ENCODE measurements at places on chromosomes 11 and 22. TPM values are rescaled to one million over a fixed set of nuclear protein-coding genes. Genes with fewer than 3 reads are reported as not detected.

USP47 gene
- 65.9 TPM for total RNA-seq

SCGB1A1 gene
- not detected for total RNA-seq

TCN2 gene
- total RNA-seq: 14.3 TPM

AGBL2 gene
- 3.7 TPM for total RNA-seq

UBQLN3 gene
- total RNA-seq: 0.16 TPM

NUP50 gene
- total RNA-seq: 22.1 TPM

NCAM1 gene
- total RNA-seq: not detected

PNPLA3 gene
- total RNA-seq: 1.7 TPM

FZD4 gene
- 33.6 TPM for total RNA-seq

TEX54 gene
- not detected for total RNA-seq

CHID1 gene
- total RNA-seq: 63.5 TPM

SERGEF gene
- total RNA-seq: 31.5 TPM

MMP13 gene
- total RNA-seq: not detected

IGSF9B gene
- total RNA-seq: 0.79 TPM

TMPRSS13 gene
- not detected for total RNA-seq

APOL5 gene
- total RNA-seq: not detected

CASP1 gene
- total RNA-seq: 74.3 TPM

SSTR3 gene
- 0.16 TPM for total RNA-seq

PIWIL4 gene
- total RNA-seq: 5.1 TPM

ALDH3B1 gene
- total RNA-seq: 5.2 TPM
